ENCODE measurements at places on chromosomes 12 and 14. TPM values are rescaled to one million over a fixed set of nuclear protein-coding genes. Genes with fewer than 3 reads are reported as not detected.

PARPBP gene
- total RNA-seq = 0.33 TPM

TSHR gene
- total RNA-seq = not detected

TMEM119 gene
- 1.3 TPM for total RNA-seq

IL26 gene
- total RNA-seq = not detected

NGB gene
- not detected for total RNA-seq

LRTM2 gene
- not detected for total RNA-seq

PAH gene
- total RNA-seq = not detected

SLC8A3 gene
- 0.05 TPM for total RNA-seq

COX14 gene
- total RNA-seq = 195 TPM

ZNF385A gene
- total RNA-seq = 7.1 TPM

- peaks cover 16% of the 10 kb centered on the region for H3K27me3 ChIP-seq
- no peak overlapping the region for H3K4me3 ChIP-seq
- H3K4me1 ChIP-seq = peaks cover 2% of the 10 kb centered on the region
Measured at GRCh38 chr12:65940744-65941143, 116.5 kb downstream of the HMGA2 start.

GRCh38 chr14:87916103-87916885, 76.7 kb downstream of the GALC start:
- H3K27ac ChIP-seq = no peak overlapping the region
- H3K27me3 ChIP-seq = peaks cover 22% of the 10 kb centered on the region
- no peak for DNase-seq
- H3K4me3 ChIP-seq = no peak overlapping the region
- H3K36me3 ChIP-seq = no peaks in the 10 kb centered on the region

- DNase-seq = no peak
- peaks cover 55% of the 10 kb centered on the region for H3K36me3 ChIP-seq
- H3K27ac ChIP-seq = peak overlapping the region; percentile 19
- no peaks in the 10 kb centered on the region for H3K27me3 ChIP-seq
- peaks cover 8% of the 10 kb centered on the region for H3K4me1 ChIP-seq
- H3K4me3 ChIP-seq = no peak overlapping the region
Measured at GRCh38 chr12:2624543-2625288, 170.1 kb upstream of the FKBP4 start.

DNA sequence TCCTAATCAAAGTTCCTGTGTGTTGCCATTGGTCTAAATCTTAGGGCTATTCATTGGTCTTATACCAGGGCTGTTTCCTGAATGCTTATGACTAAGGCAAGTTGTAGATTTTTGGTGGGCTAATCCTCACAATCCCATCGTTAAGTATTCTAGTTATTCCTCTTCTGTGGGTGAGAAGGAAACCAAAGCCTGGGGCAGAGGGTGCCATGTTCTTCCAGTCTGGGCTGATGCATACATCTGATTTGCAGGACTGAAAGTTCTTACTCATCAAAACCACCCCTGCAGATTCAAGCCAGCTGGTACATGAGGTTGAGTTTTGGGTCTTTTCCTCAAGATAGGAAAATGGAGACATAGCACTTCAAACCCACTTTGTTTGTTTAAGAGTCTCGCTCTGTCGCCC, 25.7 kb downstream of the PPP1CC start:
- DNase-seq = no peak
- no peak overlapping the region for H3K4me3 ChIP-seq
- H3K27ac ChIP-seq = no peak overlapping the region
- peaks cover 55% of the 10 kb centered on the region for H3K36me3 ChIP-seq

- peaks cover 40% of the 10 kb centered on the region for H3K36me3 ChIP-seq
- DNase-seq = no peak
- no peaks in the 10 kb centered on the region for H3K27me3 ChIP-seq
- H3K4me1 ChIP-seq = peaks cover 61% of the 10 kb centered on the region
- H3K4me3 ChIP-seq = peak overlapping the region; percentile 99
Measured at GRCh38 chr12:48681399-48681709, 684 bp downstream of the KANSL2 start.

GRCh38 chr12:38697289-38697688, 208.1 kb downstream of the CPNE8 start:
- no peak overlapping the region for H3K27ac ChIP-seq
- no peaks in the 10 kb centered on the region for H3K4me1 ChIP-seq
- H3K36me3 ChIP-seq = peaks cover 16% of the 10 kb centered on the region
- no peak overlapping the region for H3K4me3 ChIP-seq

- no peaks in the 10 kb centered on the region for H3K36me3 ChIP-seq
- no peak overlapping the region for H3K27ac ChIP-seq
- no peaks in the 10 kb centered on the region for H3K4me1 ChIP-seq
Measured at GRCh38 chr12:99686142-99686541, 38.6 kb downstream of the GARIN6 start.

DNA sequence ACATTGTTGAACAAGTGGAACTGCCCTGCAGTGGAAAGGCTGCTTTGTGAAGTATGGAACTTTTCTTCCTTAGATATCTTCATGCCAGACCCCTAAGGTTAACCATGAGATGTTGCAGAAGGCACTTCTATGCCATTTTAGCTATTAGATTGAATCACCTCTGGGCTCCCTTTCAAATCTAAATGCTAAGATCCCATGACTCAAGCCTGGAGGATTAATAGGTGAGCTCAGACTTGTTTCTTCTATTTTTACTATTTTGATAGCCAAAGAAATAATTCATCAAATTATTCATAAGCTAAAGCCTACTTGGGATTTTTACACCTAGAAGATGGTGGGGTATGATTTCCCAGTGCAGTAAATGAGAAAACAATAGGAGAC, 64.3 kb downstream of the DAD1 start:
- no peak overlapping the region for H3K4me3 ChIP-seq
- DNase-seq = no peak
- H3K4me1 ChIP-seq = peaks cover 15% of the 10 kb centered on the region
- H3K36me3 ChIP-seq = no peaks in the 10 kb centered on the region
- no peak overlapping the region for H3K27ac ChIP-seq

DNA sequence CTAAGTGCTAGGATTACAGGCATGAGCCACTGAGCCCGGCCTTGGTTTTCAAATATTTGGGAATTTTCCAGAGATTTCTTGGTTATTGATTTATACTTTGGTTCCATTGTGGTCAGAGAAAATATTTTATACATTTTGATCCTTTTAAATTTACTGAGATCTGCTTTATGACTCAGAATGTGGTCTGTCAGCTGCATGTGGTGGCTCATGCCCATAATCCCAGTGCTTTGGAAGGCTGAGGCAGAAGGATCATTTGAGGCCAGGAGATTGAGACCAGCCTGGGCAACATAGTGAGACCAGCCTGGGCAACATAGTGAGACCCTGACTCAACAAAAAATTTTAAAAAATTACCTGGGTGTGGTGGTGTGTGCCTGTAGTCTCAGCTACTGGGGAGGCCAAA, 49.8 kb downstream of the ADCK1 start:
- no peaks in the 10 kb centered on the region for H3K27me3 ChIP-seq
- peaks cover 1% of the 10 kb centered on the region for H3K4me1 ChIP-seq
- DNase-seq = no peak
- no peak overlapping the region for H3K27ac ChIP-seq

GRCh38 chr14:90604356-90604755, 207.5 kb downstream of the CALM1 start:
- DNase-seq = no peak
- H3K4me3 ChIP-seq = no peak overlapping the region
- peaks cover 38% of the 10 kb centered on the region for H3K4me1 ChIP-seq
- H3K27me3 ChIP-seq = no peaks in the 10 kb centered on the region
- peaks cover 6% of the 10 kb centered on the region for H3K36me3 ChIP-seq
- H3K27ac ChIP-seq = no peak overlapping the region

- H3K4me3 ChIP-seq = no peak overlapping the region
- H3K4me1 ChIP-seq = no peaks in the 10 kb centered on the region
- no peaks in the 10 kb centered on the region for H3K27me3 ChIP-seq
- no peak for DNase-seq
- no peaks in the 10 kb centered on the region for H3K36me3 ChIP-seq
Measured at GRCh38 chr14:75487155-75487671, 35.1 kb upstream of the BATF start.

DNA sequence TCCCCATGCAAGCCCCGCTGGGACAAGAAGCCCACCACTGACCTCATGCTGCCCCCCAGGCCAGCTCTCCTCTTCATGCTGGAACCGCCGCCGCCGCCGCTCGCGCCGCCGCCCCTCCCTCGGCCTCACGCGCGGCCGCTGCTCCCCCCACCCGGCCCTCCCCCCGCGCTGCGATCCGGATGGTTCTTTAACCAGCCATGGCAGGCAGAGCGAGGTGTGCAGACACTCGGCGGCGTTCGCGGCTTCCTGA, at the start of gene DCAF5:
DCAF5 (minus strand) TSS at position 218 of the 250 bp plus-strand sequence; CDS start at position 77, 141 bp downstream.
- peak; percentile 94 for DNase-seq
- H3K27me3 ChIP-seq = no peaks in the 10 kb centered on the region
- peaks cover 13% of the 10 kb centered on the region for H3K36me3 ChIP-seq
- peak within 1 kb of the TSS; percentile 96 for H3K27ac ChIP-seq

DNA sequence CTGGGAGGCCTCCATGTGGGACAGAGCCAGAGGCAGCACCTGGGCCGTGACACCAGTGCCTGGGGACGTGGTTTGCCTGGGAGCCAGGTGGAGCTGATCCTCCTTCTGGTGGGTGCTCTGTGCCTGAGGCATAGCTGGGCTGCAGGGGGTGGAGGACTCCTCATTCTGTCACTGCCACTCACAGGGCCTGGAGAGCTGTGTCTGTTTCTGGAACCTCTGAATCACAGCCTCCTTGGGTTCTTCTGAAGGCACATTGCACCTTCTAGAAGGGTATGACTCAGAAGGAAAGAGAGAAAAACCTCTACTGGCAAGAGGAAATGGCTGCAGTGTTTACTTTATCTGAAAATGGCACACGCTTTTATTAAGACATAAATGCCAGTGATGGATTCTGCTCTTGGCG, 659.8 kb downstream of the VRK1 start:
- H3K4me1 ChIP-seq = no peaks in the 10 kb centered on the region
- no peak overlapping the region for H3K27ac ChIP-seq
- DNase-seq = no peak
- no peaks in the 10 kb centered on the region for H3K36me3 ChIP-seq

GRCh38 chr12:3097186-3097804, 20.1 kb downstream of the TSPAN9 start:
- peak overlapping the region; percentile 42 for H3K4me3 ChIP-seq
- peak overlapping the region; percentile 87 for H3K27ac ChIP-seq
- DNase-seq = peak; percentile 81

DNA sequence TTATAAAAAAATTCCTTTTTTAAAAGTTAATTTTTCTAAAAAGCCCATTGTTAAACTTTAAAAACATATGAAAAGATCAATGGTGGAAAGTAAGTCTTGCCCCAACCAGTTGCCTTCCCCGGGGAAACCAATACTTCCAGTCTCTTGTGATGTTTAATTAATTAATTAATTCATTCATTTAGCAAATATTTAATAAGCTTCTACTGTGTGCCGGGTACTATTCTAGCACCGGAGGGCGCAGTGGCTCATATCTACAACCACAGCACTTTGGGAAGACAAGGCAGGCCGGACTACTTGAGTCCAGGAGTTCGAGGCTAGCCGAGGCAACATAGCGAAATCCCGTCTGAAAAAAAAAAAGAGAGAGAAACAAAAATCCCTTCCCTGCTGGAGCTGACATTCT, 87.4 kb downstream of the HECTD4 start:
- DNase-seq = no peak
- H3K27me3 ChIP-seq = no peaks in the 10 kb centered on the region
- H3K36me3 ChIP-seq = peaks cover 20% of the 10 kb centered on the region
- no peak overlapping the region for H3K27ac ChIP-seq
- H3K4me1 ChIP-seq = peaks cover 7% of the 10 kb centered on the region

- DNase-seq = peak; percentile 63
- H3K36me3 ChIP-seq = no peaks in the 10 kb centered on the region
- H3K27me3 ChIP-seq = no peaks in the 10 kb centered on the region
- peak overlapping the region; percentile 97 for H3K4me3 ChIP-seq
- H3K4me1 ChIP-seq = peaks cover 58% of the 10 kb centered on the region
Measured at GRCh38 chr14:92105893-92106142, 564 bp downstream of the ATXN3 start.

DNA sequence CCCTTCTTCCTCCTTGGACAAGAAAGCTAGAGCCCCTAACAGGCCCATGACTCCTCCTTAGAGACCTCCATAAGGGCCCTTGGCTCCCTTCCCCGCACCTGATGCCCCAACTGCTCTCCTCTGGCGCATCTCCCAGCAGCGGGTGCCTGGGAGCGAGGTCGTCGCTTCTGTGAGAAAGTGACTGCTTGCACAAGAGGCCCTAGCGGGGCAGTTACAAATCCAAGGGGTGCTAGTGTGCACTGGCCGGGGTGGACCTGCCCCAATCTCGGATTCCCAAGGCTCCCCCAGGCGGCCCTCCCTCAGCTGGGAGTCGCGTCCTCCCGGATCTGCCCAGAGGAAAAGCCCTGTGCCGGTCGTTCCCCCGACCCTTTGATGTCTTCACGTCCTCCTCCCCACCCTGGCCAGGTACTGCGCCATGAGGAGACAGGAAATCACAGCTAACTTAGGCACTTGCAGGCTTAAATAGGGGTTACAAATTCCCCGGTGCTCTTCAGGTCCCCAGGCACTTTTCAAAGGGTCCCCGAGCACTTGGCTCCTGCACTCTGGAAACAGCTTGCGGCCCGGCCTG, 2.8 kb downstream of the NKX2-8 start:
- no peak for DNase-seq
- H3K4me1 ChIP-seq = peaks cover 34% of the 10 kb centered on the region
- H3K27ac ChIP-seq = no peak overlapping the region
- peaks cover 100% of the 10 kb centered on the region for H3K27me3 ChIP-seq
- no peaks in the 10 kb centered on the region for H3K36me3 ChIP-seq
- H3K4me3 ChIP-seq = no peak overlapping the region

DNA sequence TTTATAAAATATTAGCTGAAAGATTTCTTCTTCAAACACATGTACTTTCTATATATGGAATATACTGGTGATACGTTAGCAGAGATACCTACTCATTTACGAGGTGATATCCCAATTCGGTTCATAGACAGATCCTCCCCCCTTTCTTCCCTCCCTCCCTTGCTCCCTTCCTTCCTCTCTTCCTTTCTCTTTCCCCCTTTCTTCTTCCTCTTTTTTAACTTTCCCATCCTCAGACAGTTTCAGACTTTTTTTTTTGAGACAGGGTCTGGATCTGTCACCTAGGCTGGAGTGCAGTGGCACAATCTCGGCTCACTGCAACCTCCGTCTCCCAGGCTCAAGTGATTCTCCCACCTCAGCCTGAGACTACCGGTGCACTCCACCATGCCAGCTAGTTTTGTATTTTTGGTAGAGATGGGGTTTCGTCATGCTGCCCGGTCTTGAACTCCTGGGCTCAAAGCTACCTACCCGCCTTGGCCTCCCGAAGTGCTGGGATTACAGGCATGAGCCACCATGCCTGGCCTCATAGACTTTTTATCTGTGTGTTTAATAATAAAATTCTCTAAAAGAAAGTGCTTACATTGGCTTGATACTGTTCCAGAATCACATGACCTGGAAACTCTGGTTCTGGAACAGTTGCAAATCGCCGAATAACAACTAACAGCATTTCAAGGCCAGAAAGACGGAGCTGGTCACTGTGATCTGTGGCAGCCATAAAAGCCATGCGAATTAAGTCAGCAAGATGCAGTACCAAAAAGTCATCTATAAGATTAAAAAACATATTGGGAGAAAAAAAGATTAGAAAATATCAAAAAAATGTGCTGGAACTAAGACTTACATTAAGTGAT, 99.2 kb downstream of the HEATR5A start:
- no peak overlapping the region for H3K27ac ChIP-seq
- DNase-seq = no peak
- H3K36me3 ChIP-seq = peaks cover 61% of the 10 kb centered on the region
- peaks cover 16% of the 10 kb centered on the region for H3K4me1 ChIP-seq

All from left ventricle myocardium inferior (tissue), 1 donor.